ENCODE measurements at places on chromosomes 12 and 14. TPM values are rescaled to one million over a fixed set of nuclear protein-coding genes. Genes with fewer than 3 reads are reported as not detected.

Gene PWP1
- total RNA-seq = 95.3 TPM

Gene FIGNL2
- total RNA-seq = under 0.01 TPM

Gene SDR9C7
- total RNA-seq = not detected

Gene SRRM4
- total RNA-seq = not detected

Gene E2F7
- 3.1 TPM for total RNA-seq

Gene SLC8A3
- total RNA-seq = 0.26 TPM

Gene MAP1LC3B2
- total RNA-seq = 0.97 TPM

All from articular chondrocyte of knee joint (primary cell).